ENCODE measurements at places on chromosomes 2 and 18.
A peak's percentile ranks its signal among the peaks of the same experiment; 100 is the strongest.

- peak; percentile 71 for DNase-seq
These were observed 46.2 kb upstream of the B3GNT2 start for GRCh38 chr2:62149708-62150107.

DNA sequence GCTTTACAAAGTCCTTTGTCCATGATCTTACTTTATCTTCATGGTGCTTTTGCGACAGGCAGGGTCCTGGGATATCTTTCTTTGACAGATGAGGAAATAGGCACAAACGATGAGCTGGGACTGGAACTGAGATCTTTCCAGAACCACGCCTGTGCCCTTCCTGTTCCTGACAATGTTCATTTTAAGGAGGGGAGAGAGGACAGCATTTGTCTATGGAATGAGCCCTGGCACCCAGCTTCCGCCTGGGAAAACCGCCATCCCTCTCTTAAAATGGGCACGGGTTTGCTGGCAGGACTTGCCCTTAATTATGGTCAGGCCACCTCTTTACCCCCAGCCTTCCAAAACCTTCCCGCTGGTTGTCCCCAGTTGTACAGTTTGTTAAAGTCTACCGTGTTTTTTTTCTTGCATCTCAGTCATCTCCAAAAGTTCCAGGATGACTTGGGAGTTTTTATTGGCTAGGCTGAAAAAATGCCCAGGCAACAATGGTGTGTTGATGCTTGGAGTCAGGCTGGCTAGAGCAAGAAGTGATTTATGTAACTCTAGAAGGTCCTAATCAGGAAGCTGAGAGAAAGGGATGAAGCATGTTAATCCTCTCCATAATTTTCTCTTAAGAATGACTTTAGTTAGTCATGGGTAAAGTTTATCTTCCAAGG, 264.9 kb upstream of the EPAS1 start:
- no peak for DNase-seq

DNA sequence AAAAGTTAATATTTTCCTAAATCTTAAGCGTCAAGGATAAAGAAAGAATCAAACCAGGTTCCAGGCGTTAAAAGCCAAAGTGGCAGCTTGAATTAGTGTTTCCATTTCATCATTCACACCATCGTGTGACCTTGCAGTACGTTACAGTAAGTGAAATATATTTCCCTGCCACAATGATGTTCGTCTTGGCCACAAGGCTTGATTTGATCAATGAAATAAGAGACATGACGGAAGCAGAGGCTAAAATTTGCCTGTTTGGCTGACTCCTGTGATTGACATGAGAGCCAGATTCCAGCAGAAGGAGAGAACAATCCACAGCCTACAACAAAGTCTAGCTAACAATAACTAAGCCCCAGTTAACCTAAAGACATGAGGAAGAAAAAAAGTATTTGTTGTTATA, 62.0 kb downstream of the ASXL2 start:
- DNase-seq, result no peak

DNA sequence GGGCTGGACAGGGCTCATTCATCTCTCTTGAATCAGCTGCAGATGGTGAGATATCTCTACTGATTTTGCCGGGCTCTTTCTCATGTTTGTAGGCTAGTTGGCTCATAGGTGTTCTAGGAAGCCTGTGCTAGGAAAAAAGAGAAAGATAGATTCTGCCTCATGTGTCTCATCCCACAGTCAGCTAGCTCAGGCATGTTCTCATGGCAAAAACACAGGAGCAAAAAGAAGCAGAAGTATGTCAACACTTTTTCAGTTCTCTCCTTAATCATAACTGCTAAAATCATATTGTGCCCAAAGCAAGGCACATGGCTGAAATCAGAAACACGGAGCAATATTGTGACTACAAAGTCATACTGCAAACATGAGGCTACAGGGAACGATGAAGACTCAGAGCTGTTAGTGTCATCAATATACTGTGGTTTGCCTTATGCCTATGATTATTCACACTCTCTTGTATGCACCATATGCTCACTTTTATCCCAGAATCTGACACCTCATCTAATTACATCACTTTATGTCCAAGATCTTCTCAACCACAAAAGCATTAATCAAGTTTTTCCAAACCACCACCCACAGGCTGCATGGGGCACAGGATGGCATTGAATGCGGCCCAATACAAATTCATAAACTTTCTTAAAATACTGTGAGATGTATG, 571.9 kb upstream of the CNTNAP5 start:
- no peak for DNase-seq

DNA sequence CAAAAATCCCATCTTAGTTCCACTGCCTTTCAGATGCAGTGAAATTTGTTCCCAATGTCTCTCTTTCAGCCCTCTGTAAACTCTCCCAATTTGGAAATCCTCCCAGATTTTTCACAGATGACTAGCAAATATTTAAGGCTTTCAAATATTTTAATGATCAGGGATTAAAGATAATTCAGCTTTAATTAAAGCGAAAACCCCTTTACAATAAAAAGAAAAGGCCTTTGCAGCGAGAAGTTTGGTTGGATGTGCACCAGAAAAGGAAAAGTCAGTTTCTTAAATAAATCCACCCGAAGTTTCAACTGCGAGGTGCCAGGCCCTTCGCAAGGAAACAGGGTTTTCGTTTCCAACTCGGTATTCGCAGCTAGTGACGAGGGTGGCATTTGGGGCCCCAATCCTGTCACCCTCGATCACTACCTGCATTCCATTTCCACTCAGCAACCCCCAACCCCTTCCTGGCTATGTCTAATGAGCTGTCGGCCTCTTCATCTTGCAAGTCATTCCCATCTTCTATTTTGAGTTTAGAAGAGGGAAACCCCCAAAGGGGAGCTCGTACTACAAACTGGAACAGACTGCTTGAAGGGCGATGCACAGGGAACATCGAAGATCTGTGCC, 1.5 kb downstream of the RAX start:
- DNase-seq, result no peak

GRCh38 chr18:45166341-45166835, 448.9 kb upstream of the SLC14A2 start:
- DNase-seq, result no peak

- no peak for DNase-seq
These were observed 259.1 kb downstream of the LNPK start for GRCh38 chr2:175743011-175743410.
